ENCODE measurements at places on chromosomes 1 and 21.

DNA sequence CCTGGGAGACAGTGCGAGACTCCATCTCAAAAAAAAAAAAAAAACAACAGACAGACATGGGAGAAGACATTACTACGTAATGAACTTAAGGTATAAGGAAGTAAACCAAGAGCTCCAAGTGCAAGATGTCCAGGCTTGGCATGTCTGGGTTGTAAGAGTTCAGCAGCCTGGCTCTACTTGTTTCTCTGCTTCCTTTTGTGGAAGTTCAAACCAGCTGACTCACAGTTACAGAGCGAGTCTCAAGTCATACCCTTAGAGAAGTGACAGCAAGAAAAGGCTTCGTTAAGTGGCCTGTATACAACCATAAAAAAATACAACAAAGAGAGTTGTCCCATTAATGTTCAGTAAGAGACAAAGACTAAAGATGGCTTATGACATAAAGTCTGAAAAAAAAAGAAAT, 1.3 kb downstream of the RIT1 start:
- no peak for DNase-seq

- DNase-seq: no peak
Observed at GRCh38 chr1:210448297-210448892, 119.7 kb downstream of the HHAT start.

GRCh38 chr1:161330346-161330745, 16.2 kb downstream of the SDHC start:
- DNase-seq: no peak

DNA sequence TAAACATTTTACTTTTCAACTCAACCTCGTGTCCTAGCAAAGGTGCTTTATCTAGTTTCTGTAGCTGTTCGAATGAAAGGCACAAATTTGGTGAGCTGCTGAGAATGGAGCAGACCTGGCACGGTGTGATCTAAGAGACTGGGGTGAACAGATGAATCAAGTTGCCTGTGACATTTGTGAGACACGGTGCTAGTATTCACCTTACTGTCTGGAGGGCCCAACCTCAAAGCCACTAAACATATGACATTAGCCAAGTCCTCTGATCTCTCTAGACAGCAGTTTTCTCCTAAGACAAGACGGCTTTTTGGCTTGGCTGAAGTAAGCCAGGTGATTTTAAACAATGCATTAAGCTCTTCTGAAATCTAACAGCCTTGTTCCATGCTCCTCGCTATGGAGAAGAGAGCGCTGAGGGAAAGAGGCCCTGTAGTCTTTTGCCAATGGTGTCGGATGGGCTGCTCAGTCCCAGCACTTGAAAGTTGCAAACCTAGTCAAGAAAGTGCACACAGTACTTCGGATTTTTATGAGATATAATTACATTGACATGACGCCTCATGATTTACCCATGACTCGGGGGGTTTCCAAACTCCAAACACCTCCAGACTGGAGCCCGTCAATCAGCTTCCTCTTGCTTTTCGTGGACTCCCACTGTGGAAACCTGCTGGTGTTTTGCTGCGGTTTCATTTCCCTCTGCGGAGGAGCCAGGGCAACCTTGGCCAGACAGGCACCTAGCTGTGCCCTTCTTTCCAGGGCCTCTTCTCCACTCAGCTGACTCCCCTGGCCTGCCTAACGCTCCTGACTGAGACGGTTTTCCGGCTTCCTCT, 794 bp upstream of the TOR3A start:
- peak; percentile 17 for DNase-seq

DNA sequence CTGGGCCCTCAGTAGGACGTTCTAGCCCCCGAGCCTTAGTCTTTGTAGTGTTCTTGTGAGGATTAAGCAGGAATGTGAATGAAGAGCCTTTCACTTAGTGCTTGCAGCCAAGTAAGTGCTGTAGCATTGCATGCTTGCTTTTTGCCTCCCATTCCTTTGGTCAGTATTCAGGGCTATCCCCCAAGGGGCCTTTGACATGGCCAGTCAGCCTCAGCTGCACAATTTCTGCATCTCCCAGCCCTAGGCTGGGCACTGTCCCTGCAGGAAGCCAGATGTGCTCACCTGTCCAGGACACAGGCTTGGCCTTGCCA, 30.5 kb downstream of the SOX13 start:
- DNase-seq: no peak

DNA sequence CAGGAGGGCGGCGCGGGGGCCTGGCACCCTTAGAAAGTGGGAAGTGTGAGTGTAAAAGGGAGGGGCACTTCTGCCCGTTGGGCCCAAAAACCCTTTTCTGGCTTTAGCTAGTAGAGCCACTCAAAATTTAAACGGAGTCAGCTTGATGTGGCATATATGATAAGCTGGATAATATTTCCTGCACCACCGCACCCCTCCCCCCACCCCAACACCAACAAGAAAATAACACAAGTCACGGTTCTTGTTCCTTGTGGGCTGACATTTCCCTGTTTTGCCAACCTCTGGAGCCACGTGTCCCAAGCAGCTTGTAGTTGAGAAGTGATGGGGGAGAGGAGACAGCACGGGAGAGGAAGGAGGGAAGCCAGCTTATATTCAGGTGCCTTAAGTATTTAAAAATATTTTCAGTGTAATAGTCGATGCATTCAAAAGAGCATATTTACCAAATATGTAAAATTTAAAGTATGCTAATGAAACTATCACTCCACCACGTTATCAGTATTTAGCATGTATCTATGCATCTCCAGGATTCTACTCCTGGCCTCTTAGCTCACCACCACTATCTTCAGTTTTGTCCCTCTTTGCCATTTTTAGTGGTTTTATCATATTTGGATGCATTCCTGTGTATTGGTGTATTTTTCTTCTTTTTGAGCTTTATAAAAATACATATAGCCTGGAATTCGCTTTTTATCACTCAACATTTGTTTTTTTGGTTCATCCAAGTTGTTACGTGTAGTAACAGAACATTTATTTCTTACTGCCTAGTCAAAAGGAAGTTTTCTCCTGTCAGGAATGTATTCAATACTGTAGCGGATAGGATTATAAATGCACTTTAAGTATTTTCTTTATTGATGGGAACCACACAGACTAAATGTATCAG, 773 bp upstream of the DDX59 start:
- DNase-seq: peak; percentile 8

- DNase-seq: no peak
Observed at GRCh38 chr1:230621324-230622030, 20.8 kb upstream of the COG2 start.

DNA sequence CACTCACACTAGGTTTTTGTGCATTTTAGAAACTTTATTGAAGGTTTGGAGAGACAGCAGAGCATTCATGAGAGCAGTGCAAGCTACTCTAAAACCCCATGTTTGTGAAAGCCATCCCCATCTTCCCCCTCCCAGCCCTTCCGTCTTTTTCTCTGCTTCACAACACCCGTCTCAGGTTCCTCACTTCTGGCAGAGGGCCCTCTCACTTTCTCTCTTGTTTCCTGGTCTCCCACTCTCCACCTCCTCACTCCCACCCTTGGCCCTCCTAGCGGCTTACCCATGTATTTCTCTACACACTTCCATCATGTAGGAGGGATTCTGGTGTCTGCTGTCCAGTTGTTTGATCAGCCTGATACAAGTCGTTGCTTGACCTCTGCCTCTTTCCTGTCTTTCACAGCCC, 92.7 kb downstream of the LRRC8C start:
- DNase-seq: no peak

- DNase-seq: no peak
Observed at GRCh38 chr1:156615946-156616345, 3.3 kb upstream of the HAPLN2 start.

- peak; percentile 63 for DNase-seq
Observed at GRCh38 chr1:110879758-110880606, 7.0 kb downstream of the CD53 start.

DNA sequence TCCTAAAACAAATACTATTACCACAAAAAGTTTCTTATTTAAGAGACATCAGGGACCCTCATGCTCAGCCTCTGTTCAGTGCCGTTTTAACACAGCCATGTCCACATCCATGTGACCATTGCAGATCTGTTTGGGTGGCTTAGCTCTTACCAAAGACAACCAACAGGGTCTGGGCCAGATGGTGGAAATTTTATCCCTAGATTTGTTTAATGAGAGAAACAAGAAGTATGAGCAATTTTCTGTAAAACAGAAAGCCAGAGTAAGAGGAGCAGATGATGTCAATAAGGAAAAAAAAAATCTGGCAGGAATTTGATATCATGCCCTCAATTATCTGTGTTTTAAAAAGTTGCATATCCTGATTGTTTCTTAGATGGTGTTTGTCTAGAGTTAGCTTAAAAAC, 299.9 kb downstream of the TM2D1 start:
- no peak for DNase-seq

GRCh38 chr1:205438213-205439158, 16.6 kb upstream of the LEMD1 start:
- no peak for DNase-seq

GRCh38 chr1:214658785-214659184, 55.8 kb downstream of the CENPF start:
- DNase-seq: no peak

DNA sequence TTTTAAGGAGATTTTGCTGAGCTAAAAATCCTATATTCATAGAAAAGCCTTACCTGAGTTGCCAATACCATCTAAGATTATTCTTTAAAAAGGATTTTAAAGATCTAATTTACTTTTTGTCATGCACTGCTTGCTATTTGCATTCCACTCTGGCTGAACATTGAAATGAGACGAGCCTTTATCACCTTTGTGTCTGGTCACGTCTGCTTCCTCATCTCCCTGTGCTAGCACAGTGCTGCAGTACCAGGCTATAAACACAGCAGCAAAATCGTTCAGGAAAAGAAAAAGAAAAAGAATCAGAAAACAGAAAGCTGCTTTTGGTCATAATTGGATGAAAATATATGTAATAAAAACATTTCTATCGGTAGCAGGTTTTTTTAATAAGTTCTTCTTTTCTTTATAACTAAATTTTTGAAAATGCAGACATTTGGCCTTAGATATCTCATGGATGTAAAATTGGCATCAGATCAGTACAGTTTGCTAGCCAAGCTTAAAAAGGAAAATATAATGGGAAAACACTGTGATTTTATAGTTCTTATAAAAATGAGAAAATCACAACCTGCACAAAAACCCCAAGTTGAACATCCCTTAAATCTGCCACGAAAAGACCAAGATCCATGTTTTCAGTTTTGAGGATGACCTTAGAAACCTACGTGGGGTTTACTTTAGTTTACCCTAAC, 735.7 kb upstream of the CXADR start:
- DNase-seq: no peak

GRCh38 chr21:46248422-46248782, 19.8 kb upstream of the LSS start:
- DNase-seq: no peak

Data from stimulated activated CD4-positive, alpha-beta T cell treated with anti-CD3 and anti-CD28 coated beads, Interleukin-12 subunit alpha, Interleukin-12 subunit beta, amount 100 ng/mL, for 48 hours (primary cell).